ENCODE measurements at places on chromosomes 2 and 18. TPM values are rescaled to one million over a fixed set of nuclear protein-coding genes. Genes with fewer than 3 reads are reported as not detected.

THSD7B gene
- 1.2 TPM for total RNA-seq

DNA sequence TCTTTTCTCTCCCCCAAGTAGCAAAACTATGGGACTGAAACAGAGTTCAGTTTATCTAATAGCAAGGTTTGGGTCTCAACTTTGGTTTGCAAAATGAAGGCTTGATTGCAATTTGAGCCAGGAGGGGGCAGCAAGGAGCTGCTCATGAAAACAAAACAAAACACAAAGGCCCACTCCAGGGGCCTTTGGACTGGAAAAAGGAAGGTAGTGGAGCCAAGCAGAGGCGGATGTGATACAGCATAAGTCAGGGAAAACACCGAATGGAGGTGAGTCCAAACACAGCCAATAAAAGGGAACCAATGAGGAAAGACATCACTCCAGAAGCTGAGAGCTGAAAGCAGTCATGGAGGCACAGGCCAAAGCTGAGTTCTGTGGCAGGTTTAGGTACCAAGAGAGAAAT is 799.7 kb upstream of the ACVR2A start:
- H3K27me3 ChIP-seq, result no peaks in the 10 kb centered on the region
- H3K4me1 ChIP-seq, result no peaks in the 10 kb centered on the region
- H3K27ac ChIP-seq, result no peak overlapping the region

GRCh38 chr2:179336782-179337534 is 72.3 kb upstream of the SESTD1 start:
- peaks cover 56% of the 10 kb centered on the region for H3K4me1 ChIP-seq
- H3K27ac ChIP-seq, result peak overlapping the region; percentile 71
- no peaks in the 10 kb centered on the region for H3K27me3 ChIP-seq
- peak; percentile 68 for DNase-seq

- H3K36me3 ChIP-seq, result no peaks in the 10 kb centered on the region
- no peaks in the 10 kb centered on the region for H3K27me3 ChIP-seq
- no peak for DNase-seq
- H3K4me3 ChIP-seq, result no peak overlapping the region
- no peak overlapping the region for H3K27ac ChIP-seq
Measured at GRCh38 chr2:173028141-173028540, 47.5 kb upstream of the MAP3K20 start.

- no peaks in the 10 kb centered on the region for H3K36me3 ChIP-seq
- no peak overlapping the region for H3K4me3 ChIP-seq
- H3K27me3 ChIP-seq, result no peaks in the 10 kb centered on the region
- no peak overlapping the region for H3K27ac ChIP-seq
Measured at GRCh38 chr2:221370857-221371211, 201.3 kb downstream of the EPHA4 start.

DNA sequence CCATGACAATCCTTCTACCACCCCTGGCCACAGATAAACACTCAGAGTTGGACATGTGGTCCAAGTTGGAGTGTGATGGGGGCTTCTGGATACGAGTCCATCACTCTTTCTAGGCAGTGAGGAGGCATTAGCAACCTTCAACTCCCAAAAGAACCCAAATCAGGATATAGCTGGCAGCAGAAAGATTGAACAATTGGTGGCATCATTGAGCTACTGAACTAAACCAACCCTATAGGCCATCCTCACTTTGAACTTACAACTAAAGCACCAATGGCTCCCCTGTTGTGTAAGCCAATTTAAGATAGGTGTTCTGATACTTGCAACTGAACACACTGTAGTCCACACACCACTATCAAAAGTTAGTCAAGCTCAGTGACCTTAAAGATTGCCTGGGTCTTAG is 24.0 kb upstream of the MARCO start:
- H3K36me3 ChIP-seq, result no peaks in the 10 kb centered on the region
- no peak overlapping the region for H3K4me3 ChIP-seq
- H3K27ac ChIP-seq, result no peak overlapping the region

All from neural progenitor cell (in vitro differentiated cells).